Activated naive CD4-positive, alpha-beta T cell treated with anti-CD3 and anti-CD28 coated beads, Interleukin-2, amount 50 U/mL, for 72 hours (primary cell): ENCODE measurements at places on chromosomes 2 and 18. TPM values are rescaled to one million over a fixed set of nuclear protein-coding genes. Genes with fewer than 3 reads are reported as not detected.

GRCh38 chr18:76314496-76314895 is 180.5 kb downstream of the ZNF516 start:
- no peak for DNase-seq

The RAD51AP2 gene
- total RNA-seq, result not detected

DNA sequence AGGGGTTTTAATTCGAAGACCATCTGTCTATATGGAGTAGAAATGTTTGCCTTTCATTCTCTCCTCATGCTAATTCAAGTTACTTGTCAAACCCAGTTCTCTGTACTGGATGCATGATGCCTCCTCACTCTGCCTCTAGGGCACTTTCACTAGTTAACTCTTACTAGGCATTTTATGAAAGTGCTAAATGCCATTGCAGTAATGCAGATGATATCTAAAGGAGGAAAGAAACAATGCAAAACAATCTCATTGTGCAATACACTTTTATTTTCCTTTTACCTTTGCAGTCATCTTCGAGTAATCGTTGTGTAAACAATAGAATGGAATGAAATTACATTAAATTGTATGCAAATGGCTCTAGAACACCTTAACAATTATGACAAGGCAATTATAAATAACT is 293.6 kb downstream of the STK39 start:
- DNase-seq, result no peak

DNA sequence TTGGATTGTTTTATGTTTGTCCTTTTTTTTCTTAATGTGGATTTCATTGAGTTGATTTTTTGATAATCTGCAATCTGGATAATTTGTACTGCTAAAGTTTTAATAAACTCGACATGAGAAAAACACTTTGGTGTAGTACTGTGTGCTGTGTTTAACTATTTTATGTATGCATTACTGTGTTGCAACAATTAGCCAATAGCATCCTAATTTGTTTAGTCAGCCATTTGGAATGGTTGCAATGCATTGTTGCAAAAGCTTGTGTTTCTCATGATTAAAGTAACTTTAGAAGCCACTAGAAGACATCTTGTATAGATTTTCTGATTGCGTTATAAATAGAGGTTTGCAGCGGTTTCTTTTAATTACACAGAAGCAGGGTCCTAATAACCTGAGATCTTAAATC is 53.5 kb downstream of the PPIG start:
- no peak for DNase-seq

The CDH20 gene
- 0.09 TPM for total RNA-seq

The MMADHC gene
- 112 TPM for total RNA-seq

The MYOM1 gene
- 1.8 TPM for total RNA-seq

DNA sequence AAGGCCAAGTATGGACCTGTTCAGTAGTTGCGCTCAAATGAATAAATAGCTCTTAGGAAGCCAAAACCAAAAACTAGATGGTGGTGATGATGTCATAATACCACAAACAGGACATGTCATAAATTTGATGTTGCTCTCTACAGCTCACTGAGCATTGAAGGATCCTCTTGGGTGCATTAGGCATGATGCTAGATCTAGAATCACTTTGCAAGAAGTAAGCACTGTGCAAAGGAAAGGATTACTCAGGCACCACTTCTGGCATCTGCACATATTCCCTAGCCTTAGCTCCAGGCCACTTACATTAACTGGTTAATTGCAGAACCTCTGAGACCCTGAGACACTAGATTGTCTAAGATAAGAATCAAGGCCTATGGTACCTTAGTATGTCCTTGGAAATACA is 58.0 kb downstream of the LRRTM1 start:
- no peak for DNase-seq

The EPAS1 gene
- total RNA-seq, result 6.5 TPM

DNA sequence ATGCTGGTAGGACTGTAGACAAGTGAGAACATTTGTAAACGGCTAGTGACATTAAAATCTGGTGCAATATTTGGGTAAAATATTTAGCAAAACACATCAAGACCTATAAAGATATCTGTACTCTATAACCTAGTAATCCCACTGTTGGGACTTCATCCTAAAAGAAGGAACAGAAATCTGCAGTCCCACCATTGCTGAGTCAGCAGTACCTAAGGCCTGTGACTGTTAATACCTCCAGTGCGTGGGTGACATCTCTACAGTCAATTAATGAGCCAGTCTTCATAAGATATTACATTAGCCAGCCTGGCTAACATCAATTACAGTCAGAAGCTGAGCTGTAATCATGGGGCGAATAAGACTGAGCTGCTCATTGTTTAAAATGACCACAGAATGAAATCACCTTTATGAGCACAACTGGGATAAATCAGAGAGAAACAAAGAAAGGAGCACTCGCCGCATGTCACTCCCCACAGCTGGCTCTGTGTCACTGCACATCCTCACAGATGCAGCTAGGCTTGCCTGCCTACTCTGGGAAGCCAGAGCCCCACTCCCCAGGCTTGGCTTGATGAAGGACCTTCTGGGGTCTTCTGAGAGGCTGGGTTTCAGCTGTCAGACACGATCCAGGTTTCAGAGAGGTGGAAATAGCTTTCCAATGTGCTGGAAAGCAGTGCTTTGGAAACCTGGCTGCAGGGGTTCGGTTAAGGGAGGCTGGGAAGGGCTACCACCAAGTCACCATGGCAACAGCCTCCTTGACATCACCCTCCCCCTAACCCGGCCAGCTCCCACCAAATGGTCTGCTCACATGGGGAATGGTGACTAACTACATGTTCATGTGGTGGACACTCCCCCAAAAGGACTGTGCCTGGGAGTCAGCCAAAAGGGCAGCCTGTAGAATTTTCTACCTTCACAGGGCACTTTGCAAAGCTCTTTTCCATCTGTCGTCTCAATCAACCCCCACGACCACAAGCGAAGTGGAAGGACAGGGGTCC is 145.0 kb downstream of the ZBTB7C start:
- DNase-seq, result no peak

GRCh38 chr18:74589811-74590210 is 7.9 kb upstream of the ZNF407 start:
- no peak for DNase-seq

DNA sequence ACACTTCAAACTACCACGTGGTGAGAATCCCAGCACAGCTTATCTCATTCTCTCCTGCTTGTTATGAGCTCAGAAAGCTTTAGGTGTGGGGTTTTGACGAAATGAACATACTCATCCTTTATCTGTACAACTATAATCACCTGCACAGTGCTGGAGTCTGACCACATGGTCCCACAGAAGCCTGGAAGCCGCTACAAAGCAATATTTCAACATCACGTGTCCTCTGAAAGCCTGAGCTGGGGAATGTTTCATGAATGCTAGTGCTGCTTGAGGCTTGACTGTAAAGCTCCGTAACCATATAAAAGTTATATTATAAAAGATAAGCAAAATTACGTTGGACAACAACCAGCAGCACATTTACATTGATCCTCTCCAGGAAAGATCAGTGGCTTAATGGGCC is 43.9 kb downstream of the PIEZO2 start:
- no peak for DNase-seq

The ST3GAL5 gene
- total RNA-seq, result 8.9 TPM

GRCh38 chr2:183493040-183493439 is 368.8 kb downstream of the NUP35 start:
- no peak for DNase-seq

DNA sequence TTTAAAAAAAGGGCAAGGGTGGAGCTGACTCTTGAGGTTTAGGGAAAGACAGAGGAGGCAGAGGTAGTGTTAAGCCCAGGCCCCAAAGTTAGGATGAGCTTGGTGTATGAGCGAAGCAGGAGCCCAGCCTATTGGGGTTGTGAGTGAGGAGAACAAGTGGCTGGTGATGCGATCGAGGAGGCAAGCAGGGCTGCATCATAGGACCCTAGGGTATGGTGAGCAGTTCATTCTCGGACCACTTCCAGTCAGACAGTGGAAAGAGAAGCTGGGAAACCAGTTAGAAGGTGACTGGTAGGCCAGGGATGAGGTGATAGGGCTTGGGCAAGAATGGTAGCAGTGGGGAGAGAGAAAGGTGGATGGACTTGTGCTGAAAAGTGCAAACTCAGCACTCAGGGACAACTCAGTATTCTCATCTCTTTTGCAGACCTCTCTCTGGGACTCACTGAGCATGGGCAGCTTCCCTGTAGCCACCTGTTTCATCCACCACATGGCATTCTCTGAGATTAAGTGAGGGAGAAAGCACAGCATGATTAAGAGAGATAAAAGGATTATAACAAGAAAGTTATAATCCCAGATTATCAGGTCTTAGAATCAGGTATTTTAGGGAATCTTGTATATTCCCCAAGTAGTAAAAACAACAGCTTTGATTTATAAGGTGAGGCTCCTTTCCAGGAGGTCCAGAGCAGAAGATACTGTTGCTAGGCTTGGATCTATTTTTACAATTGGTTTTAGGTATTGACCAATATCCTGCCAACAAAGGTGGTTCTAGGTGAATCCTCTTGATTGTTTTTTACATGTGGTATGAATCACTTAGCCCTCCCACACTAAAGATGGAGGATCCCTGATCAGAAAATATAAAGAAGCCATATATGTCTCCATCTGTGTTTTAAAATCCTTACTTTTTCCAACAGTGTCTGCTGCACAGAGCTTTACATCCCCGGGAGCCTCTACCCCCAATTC is 38.3 kb downstream of the XRCC5 start:
- DNase-seq, result no peak

GRCh38 chr2:84894758-84895520 is 10.5 kb upstream of the TMSB10 start:
- no peak for DNase-seq

- no peak for DNase-seq
These were observed 94.5 kb downstream of the VSNL1 start for GRCh38 chr2:17634997-17635396.

GRCh38 chr18:78603102-78603983 is 376.3 kb upstream of the SALL3 start:
- no peak for DNase-seq
